HuH-7.5 (cell line): ENCODE measurements at places on chromosomes 2 and 18.

DNA sequence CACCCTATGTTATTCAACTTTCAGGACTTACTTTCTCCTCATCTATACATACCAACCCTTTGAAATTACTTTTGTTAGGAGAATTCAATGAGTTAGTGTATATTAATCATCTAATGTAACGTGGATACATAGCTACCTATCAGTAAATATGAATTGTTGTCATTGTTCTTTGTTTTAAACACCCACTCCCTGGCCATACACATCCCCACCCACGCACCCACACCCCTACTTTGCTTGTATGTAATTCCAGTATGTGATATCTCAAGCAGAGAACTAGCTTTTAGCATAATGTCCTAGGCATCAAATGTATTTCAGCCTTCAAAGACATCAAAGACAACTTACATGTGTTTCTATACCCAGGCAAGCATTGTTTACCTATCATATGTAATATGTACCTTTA lies 129.2 kb downstream of the MAP4K4 start:
- no peak for DNase-seq

DNA sequence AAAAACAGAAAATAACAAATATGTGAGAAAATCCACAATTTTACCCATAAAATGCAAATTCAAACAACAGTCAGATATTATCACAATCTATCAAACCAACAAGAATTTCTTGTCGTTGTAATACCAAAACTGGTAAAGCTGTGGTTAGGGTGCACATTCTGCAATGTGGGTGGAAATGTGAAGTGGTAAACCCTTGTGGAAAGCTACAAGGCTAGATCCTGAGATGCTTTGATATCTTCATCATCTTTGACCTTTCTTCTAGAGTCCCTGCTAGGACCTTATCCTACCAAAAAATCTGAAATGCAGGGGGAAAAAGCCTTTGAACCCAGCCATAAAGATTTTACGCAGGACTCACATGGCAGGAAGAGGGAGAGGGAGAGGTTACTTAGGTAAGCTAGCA lies 17.2 kb upstream of the ATG16L1 start:
- DNase-seq = no peak

DNA sequence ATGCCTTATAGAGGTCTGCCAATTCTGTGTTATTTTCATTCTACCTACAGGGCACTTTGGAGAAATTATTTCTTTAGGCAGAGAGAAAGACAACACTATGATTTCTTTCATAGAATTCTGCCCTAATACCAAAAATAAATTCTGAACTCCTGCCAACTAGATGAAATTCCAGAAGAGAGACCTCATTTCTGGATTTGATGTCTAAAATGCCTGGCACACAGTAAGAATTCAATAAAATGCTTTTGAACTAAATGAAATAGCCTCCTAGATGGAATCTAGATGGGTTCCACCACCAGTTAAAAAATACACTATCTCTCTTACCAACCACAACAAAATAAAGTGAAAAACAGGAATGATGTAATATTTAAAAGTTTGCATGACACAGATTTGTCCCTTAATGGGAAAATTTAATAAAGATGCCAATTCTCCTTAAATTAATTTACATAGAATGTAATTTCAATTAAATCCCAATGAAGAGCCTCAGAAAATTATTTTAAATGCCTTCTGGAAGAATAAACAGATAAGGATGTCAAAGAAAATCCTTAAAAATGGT lies 75.0 kb downstream of the OSBPL1A start:
- DNase-seq = no peak

- DNase-seq = no peak
These were observed 47.0 kb downstream of the ACKR3 start for GRCh38 chr2:236616624-236617023.

GRCh38 chr2:191386938-191387536 lies 141.8 kb downstream of the MYO1B start:
- DNase-seq = no peak

DNA sequence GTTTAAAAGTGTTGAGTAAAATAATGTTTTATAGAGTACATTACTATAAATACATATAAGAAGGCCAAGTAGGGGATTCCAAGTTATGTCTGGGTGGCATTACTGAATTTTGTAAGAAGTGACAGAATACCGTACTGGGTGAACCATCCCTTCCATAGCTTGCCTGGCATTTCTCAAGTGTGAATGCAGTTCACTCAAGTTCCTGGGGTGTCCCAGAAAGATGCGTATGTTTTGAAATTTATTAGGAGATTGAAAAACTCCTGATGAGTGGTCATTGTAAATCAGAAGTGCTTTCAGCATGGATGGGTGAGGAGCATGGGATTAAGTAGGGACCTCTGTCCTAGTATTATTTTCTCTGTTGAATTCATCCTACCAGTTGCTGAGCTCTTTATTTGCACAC lies 103.2 kb downstream of the VAPA start:
- no peak for DNase-seq

GRCh38 chr18:24317370-24317769 lies 80.3 kb downstream of the OSBPL1A start:
- DNase-seq = no peak

DNA sequence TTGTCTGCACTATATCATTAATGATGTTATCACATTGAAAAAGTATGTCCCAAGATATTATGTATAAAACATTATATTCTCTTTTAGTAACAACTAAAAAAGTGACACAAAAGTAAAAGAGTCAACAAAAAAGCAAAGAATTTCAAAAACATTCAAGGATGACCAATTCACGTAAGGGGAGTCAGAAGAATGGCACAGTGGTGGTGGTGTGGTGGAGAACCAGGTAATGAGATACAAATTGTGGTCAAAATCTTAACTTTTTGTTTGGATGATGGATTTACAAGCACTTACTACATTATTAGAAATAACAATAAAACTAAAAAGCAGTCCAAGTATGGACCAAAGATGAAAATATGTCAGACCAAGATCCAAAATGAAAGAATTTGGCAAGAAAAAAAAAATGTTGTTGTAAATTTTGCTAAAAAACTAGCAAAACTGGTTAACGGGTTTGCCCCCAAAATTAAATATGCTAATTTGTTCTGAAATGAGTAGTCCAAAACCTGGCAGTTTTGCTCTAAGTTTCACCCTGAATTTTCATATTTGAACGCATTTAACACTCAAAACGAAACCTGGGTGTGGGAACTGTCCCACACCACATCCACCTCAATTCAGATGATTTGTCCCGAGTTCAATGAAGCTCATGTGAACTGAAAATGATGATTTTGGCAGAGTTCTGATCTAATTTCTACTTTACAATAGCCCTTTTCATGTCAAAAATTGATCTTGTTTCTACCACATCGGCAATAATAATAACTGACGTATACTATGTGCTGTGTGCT lies 135.8 kb downstream of the IKZF2 start:
- no peak for DNase-seq

DNA sequence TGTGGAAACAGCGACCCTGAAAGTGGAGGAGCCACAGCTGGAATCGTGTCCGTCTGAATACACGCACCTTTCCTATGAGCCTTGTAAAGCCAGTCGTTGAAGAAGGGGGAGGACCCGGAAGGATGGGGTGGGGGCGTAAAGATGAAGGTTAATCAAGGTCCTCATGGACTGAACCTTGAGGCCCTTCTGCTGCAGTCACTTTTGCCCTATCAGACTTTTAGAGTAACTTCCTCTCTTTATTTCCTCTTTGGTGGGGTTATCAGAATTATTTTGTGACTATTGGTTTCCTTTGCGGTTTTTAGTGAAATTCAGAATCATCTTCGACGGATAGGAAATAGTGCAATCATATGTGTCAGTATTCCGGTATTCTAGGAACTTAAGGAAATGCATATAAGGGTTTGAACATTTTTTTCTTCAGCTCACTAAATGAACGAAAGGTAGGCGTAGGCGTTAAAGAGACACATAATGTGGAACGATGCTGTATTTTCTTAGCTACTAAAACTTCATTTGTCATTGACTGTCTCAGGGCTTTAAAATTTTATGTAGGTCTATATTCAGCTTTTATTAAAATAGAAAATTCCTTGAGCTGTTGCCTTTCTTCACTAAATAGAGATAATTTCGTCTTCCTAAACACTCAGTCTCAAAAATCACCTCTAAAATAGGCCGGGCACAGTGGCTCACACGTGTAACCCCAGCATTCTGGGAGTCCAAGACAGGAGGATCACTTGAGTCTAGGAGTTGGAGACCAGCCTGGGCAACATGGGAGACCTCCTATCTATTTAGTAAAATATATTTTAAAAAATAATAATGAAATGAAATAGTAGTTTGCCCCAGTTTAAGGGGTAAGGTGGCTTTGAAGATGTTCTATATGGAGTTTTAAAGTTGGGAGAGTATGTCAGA lies 1.4 kb upstream of the YES1 start:
- no peak for DNase-seq

- no peak for DNase-seq
These were observed 66.2 kb upstream of the PROKR1 start for GRCh38 chr2:68577183-68577582.

DNA sequence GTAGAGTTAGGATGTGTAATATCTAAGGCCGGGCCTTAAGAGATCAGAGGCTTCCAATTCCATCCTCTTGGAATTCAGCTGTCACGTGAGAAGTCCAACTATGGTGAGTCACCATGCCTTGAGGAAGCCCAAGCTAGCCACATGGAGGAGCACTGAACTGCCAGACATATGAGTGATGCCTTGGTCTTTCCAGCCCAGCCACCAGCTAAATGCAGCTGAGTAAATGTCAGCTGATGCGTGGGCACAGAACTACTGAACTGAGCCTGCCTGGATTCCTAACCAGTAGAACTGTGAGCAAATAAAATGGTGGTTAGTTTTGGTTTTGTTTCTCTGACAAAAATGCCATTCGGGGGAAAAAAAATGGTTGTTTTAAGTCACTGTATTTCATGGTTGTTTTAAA lies 153.7 kb upstream of the SERTAD2 start:
- DNase-seq = no peak

GRCh38 chr2:37892436-37893114 lies 32.5 kb upstream of the RMDN2 start:
- DNase-seq = no peak

DNA sequence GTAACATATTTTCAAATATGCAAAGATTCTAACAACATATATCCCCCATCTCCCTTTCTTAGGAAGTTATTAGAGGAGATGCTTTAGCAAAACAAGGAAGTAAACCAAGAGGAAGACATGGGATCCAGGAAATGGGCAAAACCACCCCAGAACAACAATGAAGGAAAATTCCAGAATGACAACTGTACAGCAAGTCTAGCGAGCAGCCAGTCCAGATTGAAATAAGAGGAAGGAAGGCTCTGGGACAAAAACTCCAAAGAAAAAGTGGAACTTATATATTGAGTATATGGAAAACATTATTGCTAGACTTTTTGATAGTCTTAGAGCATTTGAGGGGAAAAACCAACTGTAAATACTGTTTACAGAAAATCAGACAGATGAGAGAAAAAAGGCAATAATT lies 2.9 kb upstream of the ARPC2 start:
- DNase-seq = no peak

DNA sequence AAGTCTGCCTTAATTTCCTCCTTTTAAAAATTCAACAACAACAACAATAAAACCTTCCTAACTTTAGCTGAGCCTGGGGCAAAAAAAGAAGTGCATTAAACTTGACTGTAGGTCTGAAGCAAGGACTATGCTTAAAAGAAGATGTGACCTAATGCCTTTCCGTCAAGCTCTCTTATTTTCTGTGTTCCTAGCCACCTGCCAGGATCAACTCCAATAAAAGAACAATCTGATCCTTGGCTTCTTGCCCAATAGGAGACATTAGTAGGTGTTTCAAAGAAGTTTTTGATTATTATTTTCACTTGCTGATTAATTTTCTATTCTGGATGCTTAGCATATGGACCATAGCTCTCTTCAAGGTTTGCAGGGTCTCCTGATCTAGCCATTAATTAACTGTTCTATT lies 237.5 kb downstream of the STK39 start:
- no peak for DNase-seq

DNA sequence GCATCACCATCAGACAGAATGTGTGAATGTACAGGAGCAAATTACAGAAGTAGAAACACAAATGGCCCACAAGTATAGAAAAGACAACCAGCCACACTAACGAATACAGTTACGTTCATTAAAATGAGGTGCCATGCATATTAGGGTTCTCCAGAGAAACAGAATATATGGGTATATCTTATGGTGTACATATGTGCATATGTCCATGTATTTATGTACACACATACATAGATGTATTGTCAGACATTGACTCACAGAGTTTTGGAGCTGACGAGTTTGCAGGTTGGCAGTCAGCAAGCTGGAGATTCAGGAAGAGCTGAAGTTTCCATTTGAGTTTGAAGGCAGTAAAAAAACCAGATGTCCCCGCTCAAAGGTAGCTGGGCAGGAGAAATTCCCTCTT lies 33.0 kb downstream of the COPS9 start:
- no peak for DNase-seq
